ENCODE measurements at places on chromosomes 13 and 19.

DNA sequence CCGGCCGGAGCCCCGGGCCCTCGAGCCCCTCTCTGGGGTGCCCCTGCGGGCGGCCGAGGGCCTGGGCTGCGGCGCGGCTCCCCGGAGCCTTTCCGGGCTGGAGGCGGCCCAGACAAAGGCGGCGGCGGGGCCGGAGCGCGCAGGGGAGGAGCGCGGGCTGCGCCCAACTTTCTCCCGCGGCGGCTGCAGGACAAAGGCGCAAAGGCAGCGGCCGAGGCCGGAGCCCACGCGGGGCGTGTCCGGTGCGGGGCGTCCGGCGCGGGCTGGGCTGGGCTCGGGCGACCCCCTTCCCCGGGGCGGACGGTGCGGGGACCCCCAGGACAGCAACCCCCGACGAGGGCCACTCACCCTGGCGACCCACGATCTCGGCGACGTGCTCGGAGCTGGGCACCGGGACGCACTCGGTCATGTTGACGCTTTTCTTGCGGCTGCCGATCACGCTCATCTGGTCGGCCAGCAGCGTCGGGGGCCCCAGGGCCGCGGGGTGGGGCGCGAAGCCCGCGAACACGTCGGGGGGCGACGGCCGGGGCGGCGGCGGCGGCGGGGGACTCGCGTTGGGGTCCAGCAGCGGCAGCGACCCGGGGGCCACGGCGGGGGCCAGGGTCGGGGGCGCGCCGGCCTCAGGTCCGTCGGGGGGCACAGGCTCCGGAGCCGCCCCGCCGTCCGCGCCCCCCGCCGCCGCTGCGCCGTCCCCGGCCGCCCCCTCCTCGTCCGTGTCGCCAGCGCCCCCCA, 843 bp downstream of the MEX3D start:
- no peak for DNase-seq

DNA sequence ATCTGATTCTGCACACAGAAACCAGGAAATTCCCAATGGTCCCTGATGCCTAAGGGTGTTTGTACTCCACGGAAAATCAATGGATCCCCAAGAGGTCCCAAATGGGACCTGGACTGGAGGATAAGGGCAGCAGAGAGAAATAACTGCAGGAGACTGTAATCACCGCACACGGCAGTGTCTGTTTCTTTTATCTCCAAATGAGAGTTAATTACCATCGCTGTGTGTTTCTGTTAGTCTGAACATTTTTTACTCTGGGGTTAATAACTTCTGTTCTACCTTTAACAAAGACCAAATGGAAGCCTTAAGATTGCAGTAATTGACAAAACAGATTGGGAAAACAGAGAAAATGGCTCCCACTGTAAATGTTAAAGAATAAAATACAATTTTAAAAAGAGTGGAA, 320.9 kb downstream of the DCLK1 start:
- no peak for DNase-seq

DNA sequence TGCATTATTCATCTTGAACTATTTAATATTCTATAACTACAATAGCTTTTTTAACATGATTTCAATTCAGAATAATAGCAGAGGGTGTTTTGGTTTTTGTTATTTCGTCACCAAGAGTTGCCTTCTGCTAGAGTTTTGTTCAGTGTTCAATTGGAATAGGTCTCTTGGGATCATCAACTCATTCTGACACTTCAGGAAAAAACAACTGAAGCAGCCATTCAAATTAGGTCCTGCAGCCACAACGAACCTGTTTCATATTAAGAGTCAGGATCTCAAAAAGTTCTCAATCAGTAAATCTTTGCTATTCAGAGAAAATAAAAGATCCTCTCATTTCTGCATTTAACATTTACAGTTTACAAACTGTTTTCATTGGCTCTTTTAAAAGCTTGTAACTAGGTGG, 2.4 kb upstream of the CHAMP1 start:
- DNase-seq: no peak

GRCh38 chr13:47546391-47547225, 454.5 kb downstream of the SUCLA2 start:
- DNase-seq: no peak

DNA sequence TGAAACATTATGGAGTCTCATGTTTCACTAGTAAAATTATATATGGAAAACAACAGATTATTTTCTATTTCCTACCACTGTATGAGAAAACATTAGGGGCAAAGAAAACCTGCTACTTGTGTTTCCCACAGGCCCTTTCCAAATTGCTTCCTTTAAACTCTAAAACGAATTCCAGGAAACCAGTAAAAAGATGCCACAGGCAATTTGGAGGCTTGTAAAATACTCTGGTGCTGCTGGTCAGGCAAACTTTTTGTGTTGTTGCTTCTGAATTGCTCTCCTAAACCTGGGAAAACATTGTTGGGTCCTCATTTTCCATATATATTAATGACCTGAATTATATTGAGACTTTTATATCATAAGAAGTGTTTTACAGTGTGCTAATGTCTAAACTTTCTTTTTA, 141.5 kb downstream of the TDRD3 start:
- DNase-seq: no peak

DNA sequence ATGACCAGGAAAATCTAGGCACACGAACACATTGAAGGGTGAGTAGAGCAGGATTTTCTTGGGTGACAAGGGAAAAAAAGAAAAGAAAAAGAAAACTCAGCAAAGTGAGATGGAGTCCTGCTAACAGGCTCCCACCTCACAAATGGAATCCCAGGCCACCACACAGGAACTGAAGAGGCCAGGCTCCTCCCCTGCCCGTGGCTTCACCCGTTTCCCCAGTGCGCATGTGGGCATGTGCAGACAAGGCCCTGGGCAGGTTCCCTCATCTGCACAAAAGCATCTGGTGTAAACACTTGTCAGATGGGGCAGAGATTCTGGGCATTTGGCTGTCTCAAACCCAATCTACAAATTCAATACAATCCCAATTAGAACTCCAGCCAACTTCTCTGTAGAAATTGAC, 24.5 kb downstream of the CFAP97D2 start:
- DNase-seq: no peak

- DNase-seq: no peak
Measured at GRCh38 chr13:21541271-21541670, 62.7 kb downstream of the MICU2 start.

- no peak for DNase-seq
Measured at GRCh38 chr13:73832128-73832588, 302.0 kb downstream of the KLF12 start.
